Activated CD8-positive, alpha-beta T cell treated with anti-CD3 and anti-CD28 coated beads, Interleukin-2, amount 10 ng/mL, durations not matched to agents 7 days and 5 days (primary cell): ENCODE measurements at places on chromosomes 11 and 22.

GRCh38 chr22:32528984-32529982, 54.7 kb downstream of the FBXO7 start:
- DNase-seq, result peak; percentile 78

- DNase-seq, result no peak
These were observed 2.8 kb upstream of the GALR3 start for GRCh38 chr22:37820350-37820749.

GRCh38 chr22:49565516-49565855, 262.2 kb downstream of the BRD1 start:
- no peak for DNase-seq

GRCh38 chr11:73404506-73405145, 28.4 kb downstream of the RELT start:
- no peak for DNase-seq

GRCh38 chr11:56700242-56700913, 1.5 kb downstream of the OR9G1 start:
- DNase-seq, result no peak

DNA sequence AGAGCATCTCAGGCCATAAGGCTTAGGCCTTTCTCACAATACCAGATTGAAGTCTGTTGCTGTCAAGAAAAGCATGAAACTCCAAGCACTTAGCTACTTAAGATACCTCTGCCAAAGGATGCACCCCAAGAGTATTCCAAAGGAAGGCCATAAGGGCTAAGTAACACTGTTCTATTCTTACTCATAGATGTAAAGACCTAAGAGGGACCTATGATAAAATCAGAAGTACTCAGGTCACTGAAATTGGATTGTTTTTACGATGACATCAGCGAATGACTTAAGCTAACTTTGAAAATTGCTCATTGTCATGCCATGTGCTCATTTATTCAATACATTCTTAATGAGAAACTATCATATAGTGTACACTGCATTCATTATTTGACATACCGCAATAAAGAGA, 172.8 kb downstream of the KCNA4 start:
- no peak for DNase-seq

DNA sequence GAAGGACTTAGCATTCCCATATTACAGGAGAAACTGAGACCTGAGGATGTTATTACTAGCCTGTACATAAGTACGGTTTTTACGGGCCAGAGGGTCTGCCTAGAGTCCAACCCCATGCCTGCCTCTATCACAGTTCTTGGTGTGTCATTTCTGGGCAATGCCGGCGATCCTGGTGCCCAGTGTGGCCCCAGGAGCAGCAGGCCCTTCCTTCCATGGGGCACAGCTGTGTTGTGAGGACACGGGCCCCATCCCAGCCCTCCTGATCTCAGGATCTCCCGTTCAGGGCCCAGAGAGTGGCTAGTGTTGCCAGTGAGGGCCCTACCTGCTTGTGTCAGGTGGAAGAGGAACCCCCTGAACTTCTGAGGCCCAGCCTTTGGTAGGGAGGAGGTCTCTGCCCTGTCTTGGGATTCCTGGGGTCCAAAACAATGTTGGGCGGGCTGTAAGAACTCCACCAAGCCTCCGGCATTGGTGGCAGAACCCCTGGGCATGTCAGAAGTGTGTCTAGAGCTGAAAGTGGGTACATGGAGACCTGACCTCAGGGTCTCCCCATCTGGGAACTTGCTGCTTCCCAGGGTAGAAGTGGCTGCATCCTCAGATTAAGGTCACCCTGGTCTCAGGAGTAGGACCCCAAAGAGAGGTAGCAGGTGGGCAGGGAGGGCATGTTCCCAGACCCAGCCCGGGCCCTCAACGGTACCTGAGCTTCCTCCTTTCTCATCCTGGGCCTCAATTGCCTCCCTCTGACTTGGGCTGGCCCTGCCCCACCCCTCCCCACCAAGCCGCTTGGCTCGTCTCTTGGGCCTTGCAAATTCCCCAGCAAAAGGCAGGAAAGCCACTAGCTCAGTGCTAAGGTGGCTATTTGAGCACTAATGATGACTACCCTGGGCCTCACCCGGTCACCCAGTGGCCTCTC, 74.6 kb upstream of the KCNQ1OT1 start:
- peak; percentile 7 for DNase-seq

GRCh38 chr11:98234698-98235097, 786.1 kb upstream of the CNTN5 start:
- no peak for DNase-seq

GRCh38 chr11:114026355-114026754, 33.2 kb upstream of the ZBTB16 start:
- peak; percentile 76 for DNase-seq

GRCh38 chr11:122071709-122072202, 44.3 kb downstream of the BLID start:
- DNase-seq, result no peak

DNA sequence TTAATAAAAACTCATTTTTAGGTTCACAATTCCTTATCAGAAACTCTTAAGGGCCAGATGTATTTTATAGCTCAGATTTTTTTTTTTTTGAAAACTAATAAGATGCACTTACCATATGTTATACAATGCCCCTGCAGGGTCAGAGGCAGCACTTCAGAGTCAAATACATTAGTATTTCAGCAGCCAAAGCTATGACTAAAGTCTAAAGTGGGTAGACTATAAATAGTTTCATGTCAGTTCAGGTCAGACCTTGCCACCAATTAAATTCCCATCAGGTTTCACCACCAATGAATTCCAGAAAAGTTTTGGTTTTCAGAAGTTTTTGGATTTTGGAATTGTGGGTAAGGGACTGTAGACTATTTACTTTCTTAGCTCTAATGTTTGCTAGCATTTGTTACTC, 75.9 kb downstream of the FAM83F start:
- no peak for DNase-seq
